Fibroblast of gingiva (primary cell): ENCODE measurements at places on chromosomes 2 and 18.

DNA sequence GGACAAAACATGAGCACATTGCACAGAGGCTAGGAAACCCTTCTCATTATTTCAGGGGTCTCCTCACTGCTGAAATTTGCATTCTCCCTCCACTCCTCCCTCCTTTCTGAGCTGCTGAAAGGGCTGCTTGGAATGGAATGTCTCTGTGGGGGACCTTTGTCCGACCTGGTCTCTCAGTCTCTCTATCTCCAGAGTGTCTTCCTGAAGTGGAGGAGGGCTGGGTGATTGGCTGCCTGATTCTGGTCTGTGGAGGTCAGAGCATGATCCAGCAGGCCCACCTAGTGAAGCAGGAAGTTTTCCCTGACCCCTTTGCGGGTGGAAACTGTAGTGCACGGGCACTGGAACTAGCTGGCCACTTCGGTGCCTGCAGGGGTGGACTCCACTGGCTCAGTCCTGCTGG is 560.5 kb upstream of the HS6ST1 start:
- DNase-seq, result no peak

GRCh38 chr2:100944617-100945432 is 57.3 kb upstream of the RPL31 start:
- DNase-seq, result no peak

GRCh38 chr2:128396500-128396891 is 77.8 kb upstream of the HS6ST1 start:
- no peak for DNase-seq

- no peak for DNase-seq
These were observed 82.0 kb downstream of the THNSL2 start for GRCh38 chr2:88252111-88252510.

- no peak for DNase-seq
These were observed 298.2 kb upstream of the CHST9 start for GRCh38 chr18:27483276-27483675.

DNA sequence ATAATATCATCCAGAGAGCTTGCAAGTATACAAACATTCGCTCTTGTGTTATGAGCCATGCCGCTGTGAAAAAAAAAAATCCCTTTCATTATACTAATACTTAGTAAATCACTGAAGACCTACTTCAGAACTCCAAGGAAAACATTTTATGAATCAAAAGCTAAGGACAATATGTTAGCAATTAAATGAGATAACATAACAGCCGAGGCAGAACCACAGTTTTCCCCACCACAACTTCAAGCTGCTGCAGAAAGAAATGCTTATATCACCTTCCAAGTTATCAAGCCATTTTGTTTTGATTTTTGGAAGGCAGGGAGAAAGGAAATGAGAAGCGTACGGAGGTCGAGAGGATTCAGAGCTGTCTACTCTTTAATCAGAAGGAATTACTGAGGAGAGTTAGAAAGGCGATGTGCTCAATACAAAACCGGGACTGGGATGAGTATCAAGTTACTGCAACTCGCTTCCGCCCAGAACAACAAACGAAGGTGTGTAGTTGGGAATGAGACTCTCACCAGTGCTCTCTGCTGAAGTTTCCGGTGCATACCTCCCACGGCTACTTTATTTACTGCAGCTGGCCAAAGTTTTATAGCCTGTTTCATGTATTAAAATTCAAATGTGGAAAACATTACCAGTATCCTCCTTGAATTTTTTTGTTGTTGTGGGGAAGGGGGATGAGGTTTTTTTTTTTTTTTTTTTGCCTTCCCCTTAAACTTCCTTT is 292.2 kb upstream of the CCDC68 start:
- DNase-seq, result peak; percentile 29

- DNase-seq, result no peak
These were observed 653.8 kb upstream of the ID2 start for GRCh38 chr2:8028036-8028435.

DNA sequence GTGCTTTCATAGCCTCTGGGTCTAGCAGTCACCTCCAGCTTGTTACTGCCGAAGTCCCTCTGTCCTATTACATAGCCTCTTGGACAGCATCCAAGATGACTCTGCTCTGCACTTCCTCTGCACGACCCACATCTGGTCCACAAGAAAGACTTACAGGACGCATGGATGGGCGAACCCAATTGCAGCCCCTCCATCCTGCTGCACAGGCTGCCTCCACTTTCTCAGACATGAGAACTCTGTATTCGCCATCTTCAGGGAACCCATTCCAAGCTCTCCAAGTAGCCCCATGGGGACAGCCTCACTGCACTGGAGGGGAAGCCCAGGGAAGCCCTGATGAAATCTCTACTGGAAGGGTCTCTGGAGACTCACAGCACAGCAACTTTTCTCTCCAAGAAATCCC is 172.1 kb downstream of the GFPT1 start:
- no peak for DNase-seq

- peak; percentile 88 for DNase-seq
These were observed 29.0 kb upstream of the SLC35F6 start for GRCh38 chr2:26735097-26735496.

GRCh38 chr2:8049851-8050571 is 631.8 kb upstream of the ID2 start:
- DNase-seq, result no peak

DNA sequence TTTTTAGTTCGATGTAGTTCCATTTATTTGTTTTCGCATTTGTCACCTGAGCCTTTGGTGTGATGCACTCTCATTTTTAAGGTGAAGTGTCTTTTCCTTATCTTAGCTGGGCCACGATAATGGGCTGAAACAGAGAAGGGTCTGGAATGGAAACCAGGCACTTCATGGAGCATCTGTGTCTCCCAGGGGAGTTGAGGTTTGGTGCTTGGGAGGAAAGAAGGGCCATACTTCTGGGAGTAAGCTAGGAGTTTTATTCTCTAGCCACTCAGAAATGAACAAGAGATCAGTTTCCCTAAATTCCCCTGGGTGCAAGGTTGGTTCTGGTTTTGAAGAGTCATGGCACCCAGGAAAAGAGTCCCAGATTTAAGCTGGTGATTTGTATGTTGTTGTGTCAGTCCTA is 179.4 kb upstream of the CXCR4 start:
- DNase-seq, result no peak

DNA sequence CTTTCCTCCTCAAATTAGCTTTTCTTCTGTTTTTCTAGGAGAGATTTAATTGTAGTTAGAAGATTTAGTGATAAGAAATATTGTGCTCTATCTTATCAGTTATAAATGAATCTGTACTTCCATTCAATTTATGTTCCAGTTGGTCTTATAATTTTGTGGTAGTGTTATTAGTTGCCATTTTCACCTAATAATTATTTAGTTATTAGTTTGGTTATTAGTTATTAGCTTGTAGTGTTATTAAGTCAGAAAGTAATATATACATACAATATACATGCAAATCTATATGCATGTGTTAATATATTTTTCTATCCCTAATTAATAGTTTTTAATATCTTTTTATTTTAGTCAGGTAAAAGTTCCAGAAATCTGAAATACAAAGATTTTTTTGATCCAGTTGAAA is 3.2 kb downstream of the MPHOSPH10 start:
- DNase-seq, result no peak

- DNase-seq, result no peak
These were observed 25.8 kb upstream of the SRD5A2 start for GRCh38 chr2:31606509-31606908.

DNA sequence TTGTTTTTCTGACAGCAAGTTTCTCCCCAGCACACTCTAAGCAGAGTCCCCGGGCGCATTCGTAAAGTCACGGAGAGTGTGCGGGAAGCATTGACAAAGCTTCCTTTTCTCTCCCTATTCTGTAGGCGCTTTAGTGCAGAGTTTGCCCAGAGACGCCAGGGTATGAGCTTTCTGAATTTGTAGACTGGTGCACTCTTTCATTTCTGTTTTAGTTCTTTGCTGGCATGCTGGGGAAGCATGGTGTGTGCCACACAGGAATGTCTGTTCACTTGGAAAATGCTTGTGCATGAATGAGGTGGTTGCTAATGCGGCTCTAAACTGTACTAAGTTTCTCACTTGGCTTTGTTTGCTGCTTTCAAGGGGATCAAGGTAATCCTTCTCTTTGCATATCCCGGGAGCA is 102.6 kb downstream of the RTN4 start:
- DNase-seq, result no peak

- peak; percentile 50 for DNase-seq
These were observed 725 bp downstream of the FBXO48 start for GRCh38 chr2:68466361-68466777.

DNA sequence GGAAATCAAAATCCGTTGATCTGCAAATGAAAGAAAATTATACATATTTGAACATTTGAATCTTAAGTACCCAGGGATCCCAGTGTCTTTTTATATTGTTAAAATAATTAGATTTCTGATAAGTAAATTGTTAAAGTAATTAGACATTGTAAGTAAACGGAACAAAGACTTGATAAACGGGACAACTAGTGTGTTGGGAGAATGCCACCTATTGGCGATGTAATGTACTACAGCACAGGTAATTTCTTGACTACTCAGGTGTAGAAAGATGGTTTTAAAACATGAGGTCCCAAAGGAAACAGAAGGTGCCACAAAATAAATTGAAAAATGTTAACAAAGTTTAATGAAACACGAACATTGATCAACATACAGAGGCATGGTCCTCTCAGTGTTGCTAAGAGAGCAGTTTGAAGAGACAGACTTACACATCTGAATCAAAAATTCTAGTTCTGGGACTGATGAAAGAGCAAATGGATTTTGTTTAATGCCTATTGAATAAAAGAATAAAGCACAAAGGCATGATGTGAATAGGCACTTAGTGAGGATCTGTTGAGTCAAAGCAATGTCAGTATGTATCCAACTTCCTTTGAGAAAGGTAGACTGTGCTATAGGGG is 103.4 kb upstream of the RASGRP3 start:
- no peak for DNase-seq

GRCh38 chr2:28607730-28608499 is 112.1 kb downstream of the PLB1 start:
- no peak for DNase-seq

DNA sequence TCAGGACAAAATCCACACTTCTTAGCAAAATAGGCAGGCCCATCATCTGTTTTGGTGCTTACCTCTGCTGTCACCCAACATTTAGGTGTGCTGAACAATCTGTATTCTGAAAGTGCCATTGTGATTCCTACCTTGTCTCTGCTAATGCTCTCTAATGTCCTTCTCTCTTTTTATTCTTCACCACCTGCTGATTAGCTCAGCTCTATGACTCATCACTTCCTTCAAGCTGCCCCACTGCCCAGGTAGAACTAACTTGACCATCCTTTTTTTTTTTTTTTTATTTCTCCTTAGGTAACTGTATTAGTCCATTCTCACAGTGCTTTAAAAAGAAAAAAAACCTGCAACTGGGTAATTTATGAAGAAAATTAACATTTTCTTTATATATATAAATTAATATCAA is 478.7 kb upstream of the POU3F3 start:
- no peak for DNase-seq

GRCh38 chr2:70047451-70047850 is 39.8 kb upstream of the PCBP1 start:
- DNase-seq, result no peak

- no peak for DNase-seq
These were observed 62.3 kb downstream of the ADCYAP1 start for GRCh38 chr18:966759-967576.

GRCh38 chr2:241947004-241947350 is 77.4 kb downstream of the RTP5 start:
- no peak for DNase-seq

DNA sequence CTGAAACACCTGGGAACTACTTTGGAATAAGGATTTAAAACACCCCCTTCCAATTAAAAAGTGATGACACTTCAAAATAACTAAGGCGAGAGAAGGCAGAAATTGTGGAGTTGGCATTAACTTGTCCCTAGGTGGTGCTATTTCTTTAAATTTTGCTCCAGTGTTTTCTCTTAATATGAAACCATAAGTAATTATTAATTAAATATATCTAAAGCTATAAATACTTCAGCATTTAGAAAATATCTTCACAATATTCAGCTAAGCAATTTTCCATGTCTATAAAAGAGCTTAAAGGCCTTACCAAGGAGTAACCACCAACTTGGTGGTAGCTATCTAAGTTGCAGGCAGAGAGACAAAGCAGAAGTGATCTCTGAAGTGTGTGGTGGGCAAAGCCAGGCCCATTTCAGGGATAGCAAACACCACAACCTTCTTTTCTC is 186.8 kb upstream of the PGAP1 start:
- peak; percentile 23 for DNase-seq

DNA sequence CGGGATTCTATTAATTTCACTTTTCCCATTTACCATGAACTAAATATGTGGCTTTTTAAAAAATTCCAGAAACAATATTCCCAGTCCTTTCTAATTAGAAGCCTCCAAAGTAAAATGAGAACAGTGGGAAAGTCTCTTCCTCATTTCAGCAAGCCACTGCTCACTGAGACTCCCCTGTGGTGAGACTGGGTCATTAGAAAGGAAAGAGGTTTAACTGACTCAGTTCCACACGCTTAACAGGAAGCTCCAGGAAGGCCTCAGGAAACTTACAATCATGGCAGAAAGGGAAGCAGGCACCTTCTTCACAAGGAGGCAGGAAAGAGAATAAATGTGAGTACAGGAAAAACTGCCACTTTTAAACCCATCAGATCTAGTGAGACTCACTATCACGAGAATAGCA is 258.9 kb upstream of the CHAC2 start:
- no peak for DNase-seq

GRCh38 chr18:25446972-25447371 is 95.0 kb upstream of the ZNF521 start:
- DNase-seq, result no peak

DNA sequence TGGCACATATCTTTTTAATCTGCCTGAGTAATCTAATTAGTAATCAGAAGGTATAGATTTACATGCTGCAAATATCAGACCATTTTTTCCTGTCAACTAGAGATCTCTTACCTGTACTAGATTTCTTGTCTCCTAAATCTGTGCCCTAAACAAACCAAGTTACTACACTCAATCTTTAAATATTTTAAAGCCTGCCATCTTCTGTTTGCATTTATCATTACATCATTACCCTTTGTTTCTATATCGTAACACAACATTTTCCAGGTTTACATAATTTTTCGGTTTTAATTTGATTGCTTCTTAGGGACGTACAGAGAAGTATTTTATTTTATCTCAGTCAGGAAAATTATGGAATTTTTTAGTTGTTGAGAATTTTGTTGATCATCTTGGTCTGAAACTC is 25.7 kb downstream of the PSMA8 start:
- DNase-seq, result no peak

DNA sequence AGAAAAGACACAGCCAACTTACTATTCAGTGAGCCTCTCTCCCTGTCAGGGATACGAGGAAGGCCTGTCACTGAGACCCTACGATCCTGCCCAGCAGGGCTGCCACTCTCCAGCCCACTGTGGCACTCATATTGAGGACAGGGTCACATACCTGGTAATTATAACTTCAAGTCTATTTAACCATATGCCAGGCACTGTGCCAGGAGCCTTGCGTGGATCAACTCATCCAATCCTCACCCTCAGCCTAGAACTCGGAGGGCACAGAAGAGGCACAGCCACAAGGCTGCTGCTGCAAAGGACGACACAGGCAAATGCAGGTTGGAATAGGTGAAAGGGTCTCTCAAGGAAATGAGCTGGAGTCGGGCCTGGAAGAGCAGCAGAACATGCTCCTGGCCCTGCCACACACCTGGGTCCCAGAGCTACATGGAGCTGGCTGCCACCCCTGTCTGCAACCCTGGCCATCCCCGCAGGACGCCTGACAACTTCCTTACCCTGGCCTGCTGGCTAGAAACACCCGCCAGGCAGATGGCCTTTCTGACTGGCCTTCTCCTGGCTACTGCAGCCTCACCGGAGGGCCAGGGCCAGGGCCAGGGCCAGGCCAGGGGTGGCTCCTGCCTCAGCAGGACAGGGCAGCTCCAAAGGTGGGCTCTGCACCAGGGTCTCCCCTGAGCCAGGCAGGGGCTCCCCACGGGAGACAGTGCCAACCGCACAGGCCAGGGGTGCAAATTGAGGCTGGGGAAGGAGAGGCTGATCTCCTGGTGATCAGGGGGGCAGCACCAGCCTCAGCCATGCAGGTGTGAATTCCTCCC is 32.1 kb upstream of the SLC66A3 start:
- no peak for DNase-seq
